ENCODE measurements at places on chromosomes 2 and 18. TPM values are rescaled to one million over a fixed set of nuclear protein-coding genes. Genes with fewer than 3 reads are reported as not detected.

DNA sequence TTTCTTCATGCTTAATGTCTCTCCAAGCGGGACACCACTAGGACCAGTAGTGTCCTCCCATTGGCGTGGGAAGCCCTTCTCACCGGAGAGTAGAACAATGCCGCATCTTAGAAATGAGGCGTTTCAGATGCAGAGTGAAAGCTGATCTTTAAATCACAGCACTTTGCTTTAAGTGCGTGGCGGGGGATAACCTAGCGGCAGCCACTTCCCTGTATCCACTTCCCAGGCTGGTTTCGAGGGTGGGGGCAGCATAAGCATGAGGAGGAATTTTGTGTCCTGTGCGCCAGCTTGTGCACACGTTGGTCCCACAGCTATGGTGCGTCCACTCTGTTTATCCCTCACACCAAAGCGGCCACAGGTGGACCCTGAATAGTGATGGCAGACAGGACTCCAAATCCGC, 63.1 kb downstream of the MBP start:
- peaks cover 12% of the 10 kb centered on the region for H3K36me3 ChIP-seq
- peaks cover 89% of the 10 kb centered on the region for H3K4me1 ChIP-seq
- DNase-seq, result no peak
- H3K27ac ChIP-seq, result peak overlapping the region; percentile 97
- no peak overlapping the region for H3K4me3 ChIP-seq
- no peaks in the 10 kb centered on the region for H3K27me3 ChIP-seq

DNA sequence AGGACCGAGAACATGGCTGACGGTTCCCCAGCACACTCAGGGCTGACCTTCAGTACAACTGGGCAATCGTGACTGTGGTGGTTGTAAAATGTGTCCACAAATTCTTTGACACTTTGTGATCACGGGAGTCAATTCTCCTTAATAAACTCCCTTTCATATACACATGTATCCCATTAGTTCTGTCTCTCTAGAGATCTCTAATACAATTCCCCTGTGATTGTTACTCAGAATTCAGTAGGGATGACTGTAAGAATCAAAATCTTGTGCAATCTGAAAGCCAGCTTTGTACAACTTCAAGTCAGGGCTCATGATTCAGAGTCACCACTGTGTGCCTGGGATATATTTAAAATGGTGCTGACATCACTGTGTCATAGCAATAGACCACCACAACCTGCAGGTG, 89.5 kb upstream of the LMAN1 start:
- no peak overlapping the region for H3K27ac ChIP-seq
- H3K36me3 ChIP-seq, result no peaks in the 10 kb centered on the region
- DNase-seq, result no peak
- H3K4me3 ChIP-seq, result no peak overlapping the region

- H3K4me1 ChIP-seq, result no peaks in the 10 kb centered on the region
- no peaks in the 10 kb centered on the region for H3K36me3 ChIP-seq
- H3K27me3 ChIP-seq, result no peaks in the 10 kb centered on the region
Observed at GRCh38 chr2:216951171-216951570, 91.3 kb upstream of the TNP1 start.

DNA sequence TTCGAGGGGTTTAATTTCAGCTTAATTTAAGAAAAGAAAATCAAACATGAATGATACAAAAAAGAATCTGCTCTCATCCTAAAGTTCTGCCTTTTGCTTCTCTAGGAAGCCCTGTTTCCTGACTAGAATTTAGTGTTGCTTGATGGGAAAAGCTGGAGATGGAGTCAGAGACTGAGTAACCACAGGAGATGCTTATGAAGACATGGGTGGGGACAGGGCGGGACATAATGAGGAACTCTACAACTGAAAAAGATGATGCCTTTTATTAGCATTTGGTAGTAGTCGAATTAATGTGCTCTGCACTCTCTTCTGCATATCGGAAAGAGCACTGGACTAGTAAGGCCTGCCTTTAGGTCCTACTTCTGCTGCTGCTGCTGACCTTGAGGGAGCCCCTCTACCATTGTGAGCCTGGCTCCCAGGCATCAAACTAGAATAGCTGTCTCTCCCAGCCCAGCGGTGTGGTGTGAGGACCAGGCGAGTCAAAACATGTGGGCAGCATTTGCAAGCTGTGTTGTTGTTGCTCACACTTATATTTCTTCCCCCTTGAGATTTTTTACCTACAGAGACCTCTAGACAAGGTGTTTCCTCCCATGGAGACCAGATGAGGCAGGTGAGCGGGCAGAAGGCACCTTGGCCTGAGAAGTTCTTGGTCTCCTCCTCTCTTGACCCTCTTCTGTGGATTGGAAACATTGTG, 61.5 kb downstream of the INPP4A start:
- H3K27me3 ChIP-seq, result no peaks in the 10 kb centered on the region
- H3K4me1 ChIP-seq, result peaks cover 24% of the 10 kb centered on the region
- DNase-seq, result no peak
- H3K36me3 ChIP-seq, result no peaks in the 10 kb centered on the region
- no peak overlapping the region for H3K4me3 ChIP-seq

DNA sequence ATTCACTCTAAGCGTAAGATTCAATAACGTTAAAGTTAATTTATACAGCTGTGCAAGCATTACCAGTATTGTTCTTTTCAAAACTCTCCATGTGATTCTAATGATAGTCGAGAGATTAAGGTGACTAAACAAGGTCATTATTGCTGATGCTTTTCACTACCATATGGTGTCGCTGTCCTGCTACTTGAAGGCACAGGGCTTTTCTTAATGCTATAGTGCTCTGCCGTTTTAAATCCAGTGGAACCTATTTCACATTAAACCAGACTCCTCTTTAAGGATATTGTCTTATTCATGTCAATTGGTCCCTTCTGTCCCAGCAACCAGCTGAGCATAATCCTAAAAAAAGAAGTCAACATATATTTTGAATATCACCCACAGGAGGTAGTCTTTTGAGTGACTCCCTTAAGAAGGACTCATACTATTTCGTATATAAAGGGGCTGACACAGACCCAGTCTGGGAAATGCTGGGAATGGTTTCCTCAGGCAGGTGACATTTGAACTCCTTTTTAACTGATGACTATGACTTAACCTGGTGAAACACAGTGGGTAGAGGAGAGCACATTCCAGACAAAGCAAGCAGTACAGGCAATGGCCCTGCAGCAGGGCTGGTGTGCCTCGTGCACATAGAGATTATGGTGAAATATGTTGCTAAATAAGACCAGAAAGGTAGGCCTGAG, 53.9 kb upstream of the CYTIP start:
- H3K4me3 ChIP-seq, result no peak overlapping the region
- no peaks in the 10 kb centered on the region for H3K27me3 ChIP-seq
- H3K4me1 ChIP-seq, result no peaks in the 10 kb centered on the region
- no peak overlapping the region for H3K27ac ChIP-seq

DNA sequence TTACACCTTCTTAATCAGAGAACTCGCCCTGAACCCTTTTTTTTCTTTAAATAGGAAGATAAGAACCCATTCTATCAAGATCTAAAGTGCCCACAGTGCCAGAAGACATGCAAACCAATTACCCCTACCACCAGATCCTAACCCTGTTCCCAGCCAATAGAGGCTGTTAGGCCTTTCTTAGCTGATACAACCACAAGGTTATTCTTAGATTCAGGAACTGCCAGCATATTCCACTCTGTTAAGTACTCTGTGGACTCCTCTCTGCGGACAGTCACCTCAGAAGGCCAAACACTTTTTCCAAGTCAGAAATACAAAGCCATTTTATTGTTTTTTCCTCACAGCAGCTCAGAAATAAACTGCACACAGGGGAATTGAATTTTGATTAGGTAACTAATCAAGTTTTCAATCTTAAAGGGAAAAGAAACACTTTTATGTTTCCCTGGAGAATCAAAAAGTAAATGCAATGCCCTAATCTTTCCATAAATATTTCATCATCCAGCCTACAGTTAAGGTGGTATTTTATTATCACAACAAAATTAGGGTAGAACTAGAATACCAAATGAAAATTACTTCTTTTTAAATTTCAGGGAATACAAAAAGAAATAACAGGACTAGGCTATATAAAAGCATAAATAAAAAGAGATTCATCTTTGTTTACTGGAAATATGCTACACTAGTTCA, 111.4 kb downstream of the NBAS start:
- no peak overlapping the region for H3K4me3 ChIP-seq
- no peak for DNase-seq
- H3K36me3 ChIP-seq, result no peaks in the 10 kb centered on the region
- H3K27me3 ChIP-seq, result no peaks in the 10 kb centered on the region

- no peak overlapping the region for H3K27ac ChIP-seq
- H3K4me1 ChIP-seq, result no peaks in the 10 kb centered on the region
- no peak overlapping the region for H3K4me3 ChIP-seq
- no peak for DNase-seq
- no peaks in the 10 kb centered on the region for H3K27me3 ChIP-seq
Observed at GRCh38 chr18:68507781-68508180, 207.1 kb downstream of the TMX3 start.

GRCh38 chr2:173965372-173966025, at the start of gene SP3:
TSS of gene SP3 (minus strand) at chr2:173965373. CDS start at chr2:173965171, 202 bp downstream.
- peak; percentile 99 for DNase-seq
- peaks cover 16% of the 10 kb centered on the region for H3K36me3 ChIP-seq
- peaks cover 43% of the 10 kb centered on the region for H3K4me1 ChIP-seq
- peak within 1 kb of the TSS; percentile 70 for H3K4me3 ChIP-seq

- no peaks in the 10 kb centered on the region for H3K4me1 ChIP-seq
- H3K27ac ChIP-seq, result no peak overlapping the region
- H3K4me3 ChIP-seq, result no peak overlapping the region
- H3K27me3 ChIP-seq, result no peaks in the 10 kb centered on the region
- no peak for DNase-seq
Observed at GRCh38 chr18:34077599-34077998, 147.1 kb downstream of the NOL4 start.

DNA sequence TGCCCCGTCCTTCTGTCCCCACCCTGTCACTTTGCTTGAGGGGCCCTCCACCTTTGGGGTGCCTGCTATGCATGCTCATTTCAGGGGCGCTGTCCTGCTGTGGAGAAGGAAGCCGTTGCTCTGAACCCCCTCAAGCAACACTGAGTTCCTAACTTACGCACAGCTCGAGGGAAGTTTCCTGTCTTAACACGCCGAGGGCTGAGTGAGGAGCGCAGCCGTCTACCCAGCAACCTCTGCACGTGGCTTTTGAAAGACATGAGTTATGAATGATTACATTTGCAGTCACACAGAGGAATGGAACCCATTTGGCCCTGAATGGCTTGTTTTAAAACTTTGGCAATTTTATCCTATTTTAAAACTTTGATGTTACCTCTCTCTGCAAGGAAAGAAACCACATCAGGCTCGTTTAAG, 14.0 kb downstream of the RAMP1 start:
- no peak for DNase-seq
- H3K27me3 ChIP-seq, result no peaks in the 10 kb centered on the region
- H3K36me3 ChIP-seq, result no peaks in the 10 kb centered on the region
- peak overlapping the region; percentile 78 for H3K27ac ChIP-seq

- H3K4me1 ChIP-seq, result no peaks in the 10 kb centered on the region
- no peak overlapping the region for H3K4me3 ChIP-seq
- no peaks in the 10 kb centered on the region for H3K36me3 ChIP-seq
- no peak for DNase-seq
Observed at GRCh38 chr2:160308476-160308875, 108.4 kb upstream of the ITGB6 start.

- H3K4me3 ChIP-seq, result no peak overlapping the region
- H3K27ac ChIP-seq, result no peak overlapping the region
- no peaks in the 10 kb centered on the region for H3K36me3 ChIP-seq
- no peaks in the 10 kb centered on the region for H3K27me3 ChIP-seq
Observed at GRCh38 chr2:54482715-54483114, 26.6 kb downstream of the SPTBN1 start.

- no peaks in the 10 kb centered on the region for H3K27me3 ChIP-seq
- H3K4me3 ChIP-seq, result no peak overlapping the region
- no peak overlapping the region for H3K27ac ChIP-seq
- H3K36me3 ChIP-seq, result no peaks in the 10 kb centered on the region
Observed at GRCh38 chr18:42824178-42824577, 291.3 kb downstream of the RIT2 start.

DNA sequence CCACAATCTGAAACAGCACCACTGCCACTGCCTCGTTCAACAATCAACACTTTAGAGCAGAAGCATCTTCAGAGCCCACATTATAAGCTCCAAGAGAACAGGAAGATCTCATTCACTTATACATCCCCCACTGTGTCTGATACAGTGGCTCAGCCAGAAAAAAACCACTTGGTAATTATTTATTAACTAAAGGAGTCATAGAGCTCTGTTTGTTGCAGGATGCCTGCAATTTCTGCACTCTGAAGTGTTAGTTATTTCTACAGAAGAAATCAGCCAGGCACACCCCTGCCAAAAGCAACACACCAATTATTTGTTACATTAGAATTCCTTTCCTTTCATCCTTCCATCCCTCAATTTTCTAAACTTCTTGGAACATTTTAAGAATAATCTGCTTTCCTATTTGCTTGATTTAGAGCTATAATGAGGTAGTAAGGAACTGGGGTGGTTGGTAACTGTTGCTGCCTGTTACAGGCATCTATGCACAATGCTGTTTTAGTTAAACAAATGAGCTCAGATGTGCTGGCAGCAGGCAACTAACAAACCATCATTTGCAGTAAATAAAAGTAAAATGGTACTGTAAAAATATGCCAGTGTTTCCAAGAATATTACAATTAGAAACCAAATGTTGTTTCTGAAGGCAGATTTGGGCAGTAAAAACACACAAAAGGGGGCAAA, 59.9 kb downstream of the DYM start:
- H3K36me3 ChIP-seq, result no peaks in the 10 kb centered on the region
- H3K4me1 ChIP-seq, result no peaks in the 10 kb centered on the region
- no peak overlapping the region for H3K27ac ChIP-seq
- no peak for DNase-seq

GRCh38 chr2:33153008-33153407, 206.3 kb downstream of the LTBP1 start:
- H3K27me3 ChIP-seq, result no peaks in the 10 kb centered on the region
- DNase-seq, result no peak
- no peak overlapping the region for H3K4me3 ChIP-seq
- H3K4me1 ChIP-seq, result peaks cover 8% of the 10 kb centered on the region

DNA sequence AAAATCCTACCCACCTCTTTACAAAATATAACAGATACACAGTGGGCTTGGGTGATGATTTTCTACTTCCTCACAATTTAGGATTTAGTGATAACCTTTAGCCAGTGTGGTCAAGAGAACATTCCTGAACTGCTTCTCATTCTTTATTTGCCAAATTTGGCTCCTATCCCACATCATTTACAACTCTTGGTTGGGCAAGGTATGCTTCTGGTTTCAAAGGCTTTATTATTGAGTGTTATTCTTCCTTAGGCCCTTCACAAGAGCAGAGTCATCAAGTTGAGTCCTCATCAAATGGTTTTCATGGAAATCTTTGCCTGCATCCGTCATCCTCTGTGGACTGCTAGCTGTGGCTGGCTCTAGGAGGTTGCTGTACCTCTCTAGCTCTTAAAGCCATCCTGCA, 472.0 kb upstream of the ETAA1 start:
- no peak overlapping the region for H3K4me3 ChIP-seq
- no peak overlapping the region for H3K27ac ChIP-seq
- H3K27me3 ChIP-seq, result no peaks in the 10 kb centered on the region
- peaks cover under 1% of the 10 kb centered on the region for H3K4me1 ChIP-seq
- no peaks in the 10 kb centered on the region for H3K36me3 ChIP-seq
- peak; percentile 81 for DNase-seq

RBM44 gene
- 1.5 TPM for total RNA-seq

FIGN gene
- total RNA-seq, result 3.1 TPM

CRYGD gene
- not detected for total RNA-seq

SERPINB11 gene
- not detected for total RNA-seq

NYAP2 gene
- 0.30 TPM for total RNA-seq

ZEB2 gene
- total RNA-seq, result 0.95 TPM

SP140 gene
- 0.58 TPM for total RNA-seq

AAMP gene
- total RNA-seq, result 165 TPM

C2orf15 gene
- 16.9 TPM for total RNA-seq

TCF4 gene
- total RNA-seq, result 0.74 TPM
